CD8-positive, alpha-beta memory T cell (primary cell): ENCODE measurements at places on chromosomes 6 and 20.

GRCh38 chr20:951384-952169 lies 35.4 kb upstream of the ANGPT4 start:
- DNase-seq = no peak

- DNase-seq = no peak
Measured at GRCh38 chr6:148779142-148779562, 32.3 kb downstream of the UST start.

GRCh38 chr6:117906507-117906957 lies 532 bp upstream of the SLC35F1 start:
- no peak for DNase-seq

GRCh38 chr6:145761584-145761983 lies 26.3 kb upstream of the EPM2A start:
- DNase-seq = no peak

- no peak for DNase-seq
Measured at GRCh38 chr20:2603816-2604505, 48.5 kb upstream of the NOP56 start.

GRCh38 chr6:168599769-168600330 lies 158.9 kb downstream of the SMOC2 start:
- no peak for DNase-seq

GRCh38 chr6:36362551-36363370 lies 24.7 kb downstream of the ETV7 start:
- DNase-seq = no peak

GRCh38 chr20:24147479-24147878 lies 158.9 kb upstream of the GGTLC1 start:
- DNase-seq = no peak

- DNase-seq = no peak
Measured at GRCh38 chr20:38212806-38213606, 47.5 kb downstream of the KIAA1755 start.

GRCh38 chr20:32685541-32686529 lies 12.1 kb upstream of the C20orf203 start:
- DNase-seq = no peak

DNA sequence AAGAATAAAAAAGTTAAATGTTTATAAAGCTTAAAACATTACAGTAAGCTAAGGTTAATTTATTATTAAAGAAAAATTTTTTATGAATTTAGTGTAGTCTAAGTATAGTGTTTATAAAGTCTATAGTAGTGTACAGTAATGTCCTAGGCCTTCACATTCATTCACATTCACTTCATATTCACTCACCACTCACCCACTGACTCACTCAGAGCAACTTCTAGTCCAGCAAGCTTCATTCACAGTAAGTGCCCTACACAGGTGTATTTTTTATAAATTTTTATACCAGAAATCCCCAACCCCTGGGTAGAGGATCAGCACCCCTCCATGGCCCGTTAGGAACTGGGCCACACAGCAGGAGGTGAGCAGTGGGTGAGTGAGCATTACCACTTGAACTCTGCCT lies 24.3 kb upstream of the ADGRF1 start:
- DNase-seq = no peak

- DNase-seq = no peak
Measured at GRCh38 chr20:6074145-6074561, 20.3 kb upstream of the LRRN4 start.

GRCh38 chr6:155313602-155314091 lies 637 bp downstream of the TFB1M start:
- no peak for DNase-seq

- peak; percentile 49 for DNase-seq
Measured at GRCh38 chr20:53839423-53840176, 230.8 kb downstream of the BCAS1 start.

GRCh38 chr6:33633462-33634158 lies 12.5 kb downstream of the ITPR3 start:
- peak; percentile 67 for DNase-seq

GRCh38 chr20:5188736-5189135 lies 61.9 kb downstream of the CDS2 start:
- DNase-seq = no peak

GRCh38 chr20:58991715-58992114 lies 10.7 kb downstream of the NELFCD start:
- DNase-seq = no peak

DNA sequence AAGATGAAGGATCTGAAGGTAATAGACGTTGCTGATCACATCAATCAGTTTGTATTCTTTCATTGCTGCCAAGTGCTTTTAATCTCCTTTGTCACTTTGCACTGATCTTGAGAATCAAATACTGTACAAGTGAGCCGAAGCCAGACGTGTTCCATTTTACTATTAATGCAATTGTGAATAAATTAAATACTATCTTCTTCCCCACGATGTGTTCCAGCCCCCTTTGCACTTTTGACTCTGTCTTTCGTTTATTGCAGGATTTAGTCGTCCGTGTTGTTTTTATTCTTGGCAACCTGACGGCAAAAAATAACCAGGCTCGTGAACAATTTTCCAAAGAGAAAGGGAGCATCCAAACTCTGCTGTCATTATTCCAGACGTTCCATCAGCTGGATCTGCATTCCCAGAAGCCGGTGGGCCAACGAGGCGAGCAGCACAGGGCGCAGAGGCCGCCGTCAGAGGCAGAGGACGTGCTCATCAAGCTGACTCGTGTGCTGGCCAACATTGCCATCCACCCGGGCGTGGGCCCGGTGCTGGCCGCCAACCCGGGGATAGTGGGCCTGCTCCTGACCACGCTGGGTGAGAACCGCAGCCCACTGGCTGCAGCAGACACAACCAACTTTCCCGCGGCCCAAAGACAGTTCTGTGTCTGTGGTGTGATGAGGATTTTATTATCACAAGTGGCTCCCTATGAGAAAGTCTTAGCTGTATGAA lies 104.7 kb downstream of the ARMC2 start:
- DNase-seq = no peak

GRCh38 chr20:63145156-63145555 lies 70.8 kb downstream of the YTHDF1 start:
- DNase-seq = no peak

DNA sequence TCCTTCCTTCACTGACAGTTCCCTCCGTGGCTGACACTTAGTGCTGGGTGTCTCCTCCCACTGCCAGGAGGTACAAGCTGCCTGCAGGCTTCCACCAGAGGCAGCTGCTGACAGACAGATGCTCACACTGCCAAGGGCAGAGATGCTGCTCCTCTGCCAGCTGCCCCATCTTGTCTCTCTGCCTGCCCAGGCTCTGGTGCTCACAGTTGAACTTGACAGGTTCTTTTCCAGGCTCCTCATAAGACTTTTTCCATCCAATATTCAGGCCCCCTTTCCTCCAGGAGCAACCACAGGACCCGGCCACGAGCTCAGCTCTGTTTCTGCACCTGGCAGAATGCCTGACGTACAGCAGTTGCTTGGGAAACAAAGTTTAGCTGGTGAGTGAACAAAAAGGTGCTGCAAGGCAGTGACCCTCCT lies 79.8 kb downstream of the PSMB1 start:
- DNase-seq = no peak

DNA sequence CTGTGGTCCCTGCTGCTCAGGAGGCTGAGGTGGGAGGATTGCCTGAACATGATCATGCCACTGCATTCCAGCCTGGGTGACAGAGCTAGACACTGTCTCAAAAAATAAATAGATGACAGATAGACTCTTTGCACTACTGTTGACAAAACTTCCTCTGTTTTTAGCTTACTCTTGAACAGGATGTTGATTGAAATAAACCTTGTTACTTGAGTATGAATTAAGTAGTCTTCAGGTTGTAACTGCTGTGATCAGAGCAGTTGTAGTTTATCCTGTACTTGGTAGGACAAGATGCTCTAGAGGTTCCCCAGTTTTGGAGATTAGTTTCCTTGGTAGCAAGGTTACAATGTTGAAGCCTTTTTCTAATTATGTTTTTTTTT lies 1.5 kb downstream of the GTF3C6 start:
- no peak for DNase-seq

GRCh38 chr6:116667623-116668022 lies 943 bp downstream of the ZUP1 start:
- no peak for DNase-seq

DNA sequence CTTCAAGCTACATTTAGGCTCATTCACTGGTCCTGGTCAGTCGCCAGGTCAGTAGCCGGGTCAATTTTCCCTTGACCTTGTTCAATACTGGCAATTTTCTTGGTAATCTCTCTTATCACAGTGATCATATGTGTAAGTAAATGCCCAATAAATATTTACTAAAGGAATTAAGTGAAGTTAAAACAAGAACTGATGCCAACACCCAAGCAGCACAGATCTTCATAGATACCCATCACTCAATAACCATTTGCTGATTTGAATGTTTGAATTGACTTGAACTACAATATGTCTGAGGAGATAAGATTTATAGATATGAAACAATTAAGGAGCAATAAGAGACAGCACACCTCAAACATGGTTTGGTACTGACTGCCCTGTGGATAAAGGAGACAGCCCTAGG lies 100.8 kb upstream of the PREP start:
- DNase-seq = no peak

DNA sequence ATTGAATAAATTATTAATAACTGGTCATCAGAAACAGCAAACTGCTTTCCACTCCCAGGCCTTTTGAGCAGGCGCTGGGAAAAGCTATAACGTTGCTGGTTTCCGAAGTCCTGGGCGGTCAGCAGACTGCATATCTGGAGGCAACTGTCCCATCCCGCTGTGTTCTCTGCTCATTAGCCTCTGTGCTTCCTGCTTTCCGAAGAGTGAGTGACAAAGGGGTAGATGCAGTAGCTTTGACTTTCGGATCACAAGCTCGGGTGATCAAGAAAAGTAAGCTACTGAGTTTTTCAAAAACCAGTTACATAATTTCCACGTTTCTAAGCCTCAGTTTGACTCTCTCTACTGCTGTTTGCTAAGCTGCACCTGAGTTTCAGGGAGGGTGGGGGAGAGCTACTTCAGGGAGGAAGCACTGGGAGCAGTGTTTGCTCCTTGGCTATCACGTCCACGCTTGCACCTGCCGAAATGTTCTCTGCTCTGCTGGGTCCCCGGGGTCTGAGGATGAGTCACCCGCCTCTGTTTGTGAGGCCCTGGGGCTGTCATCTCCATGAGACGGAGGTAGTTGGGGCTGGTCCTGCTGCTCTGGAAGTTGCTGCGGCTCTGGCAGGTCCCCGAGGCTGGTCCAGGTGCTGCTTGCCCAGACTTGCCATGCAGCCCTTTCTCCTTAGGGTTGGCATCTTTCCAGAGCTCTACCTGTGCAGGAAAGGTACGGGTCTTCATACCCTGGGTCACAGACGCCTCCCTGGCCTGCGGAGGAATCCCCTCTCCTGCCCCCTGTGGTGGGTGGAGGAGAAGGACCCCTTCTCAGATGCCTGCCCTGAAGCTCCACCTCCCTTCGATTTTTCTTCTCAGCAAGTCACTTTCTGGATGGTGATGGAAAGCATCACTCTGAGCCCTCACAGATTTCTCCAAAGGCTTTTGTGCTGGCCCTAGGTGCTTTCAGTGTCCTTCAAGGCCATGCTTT lies 220.0 kb downstream of the QKI start:
- DNase-seq = no peak
